ENCODE measurements at places on chromosomes 13 and 19. TPM values are rescaled to one million over a fixed set of nuclear protein-coding genes. Genes with fewer than 3 reads are reported as not detected.

LRRC8E gene
- 2.1 TPM for total RNA-seq

KLF16 gene
- total RNA-seq, result 5.6 TPM

ZNF610 gene
- total RNA-seq, result 2.5 TPM

MIDN gene
- 7.2 TPM for total RNA-seq

TMEM150B gene
- total RNA-seq, result not detected

SOX1 gene
- not detected for total RNA-seq

CALR3 gene
- total RNA-seq, result not detected

MYO9B gene
- total RNA-seq, result 26.7 TPM

ZNF90 gene
- not detected for total RNA-seq

ZNF419 gene
- total RNA-seq, result 9.9 TPM

All from SJSA1 (cell line).